ENCODE measurements at places on chromosomes 1 and 21. TPM values are rescaled to one million over a fixed set of nuclear protein-coding genes. Genes with fewer than 3 reads are reported as not detected.
A peak's percentile ranks its signal among the peaks of the same experiment; 100 is the strongest.

- no peak for DNase-seq
These were observed 65.2 kb downstream of the BCAR3 start for GRCh38 chr1:93616221-93616995.

GRCh38 chr1:44786138-44786840 is 1.7 kb downstream of the BEST4 start:
- DNase-seq = peak; percentile 76

- DNase-seq = no peak
These were observed 674.6 kb downstream of the LMO4 start for GRCh38 chr1:88003255-88003654.

DPT gene
- polyA plus RNA-seq = not detected

DNA sequence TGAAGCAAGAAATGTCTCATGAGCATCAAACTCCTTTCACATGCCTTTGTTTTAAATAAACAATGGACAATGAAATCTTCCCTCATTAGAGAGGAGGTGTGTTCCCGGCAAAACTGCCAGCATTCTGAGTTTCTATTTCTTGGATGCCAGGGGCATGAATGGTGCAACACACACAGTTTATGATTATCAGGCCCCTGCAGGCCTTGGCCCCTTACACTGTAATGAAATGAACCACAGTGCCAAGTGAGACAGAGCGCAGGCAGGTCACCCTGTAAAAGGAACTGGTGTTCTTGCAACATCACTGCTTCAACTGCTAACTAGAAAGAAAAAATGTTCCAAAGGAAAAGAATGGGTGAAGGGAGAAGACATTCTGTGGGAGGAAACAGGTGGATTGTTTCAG is 3.8 kb upstream of the PIGC start:
- DNase-seq = no peak

GRCh38 chr1:145740269-145740668 is 21.0 kb downstream of the CD160 start:
- DNase-seq = no peak

- DNase-seq = no peak
These were observed 10.1 kb downstream of the EPHA2 start for GRCh38 chr1:16145662-16146278.

ADPRS gene
- 28.6 TPM for polyA plus RNA-seq

- no peak for DNase-seq
These were observed 12.2 kb downstream of the PSRC1 start for GRCh38 chr1:109270623-109271317.

FCRL6 gene
- polyA plus RNA-seq = 0.27 TPM

GPR153 gene
- 5.8 TPM for polyA plus RNA-seq

PAQR6 gene
- 6.0 TPM for polyA plus RNA-seq

DNA sequence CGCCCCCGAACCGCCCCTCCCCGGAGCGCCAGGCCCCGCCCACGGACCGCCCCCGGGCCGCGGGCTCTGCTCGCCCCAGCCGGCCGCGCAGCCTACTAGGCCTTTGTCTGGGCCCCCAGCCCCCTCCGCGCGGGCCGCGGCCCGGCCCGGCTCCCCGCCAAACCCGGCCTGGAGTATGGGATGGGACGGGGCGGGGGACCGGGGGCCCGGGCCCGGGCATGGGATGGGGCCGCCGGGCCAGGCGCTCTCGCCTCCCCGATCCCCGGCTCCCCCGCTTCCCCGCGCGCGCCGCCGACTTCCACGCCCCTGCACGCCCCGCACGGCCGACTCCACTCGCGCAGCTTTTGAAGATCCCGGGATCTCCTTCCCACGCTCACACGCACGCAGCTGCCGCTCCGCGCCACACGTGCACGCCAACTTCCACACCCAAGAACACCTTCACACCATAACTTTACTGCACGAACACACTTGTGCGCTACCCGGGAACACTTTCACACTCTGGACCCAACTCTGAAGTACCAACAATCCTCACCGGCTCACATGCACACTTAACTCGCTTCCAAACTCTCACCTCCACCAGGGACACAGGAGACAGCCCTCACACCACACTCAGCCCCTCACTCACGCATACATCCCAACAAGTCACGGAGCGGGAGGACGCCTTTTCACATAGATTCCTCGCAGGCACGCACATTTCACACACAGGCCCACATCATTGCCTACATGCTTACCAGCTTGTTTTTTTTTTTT is 437 bp upstream of the HSPG2 start:
- DNase-seq = peak; percentile 84

ASAP3 gene
- 40.1 TPM for polyA plus RNA-seq

RHD gene
- 2.1 TPM for polyA plus RNA-seq

- DNase-seq = no peak
These were observed 329.8 kb upstream of the PKN2 start for GRCh38 chr1:88354256-88354655.

DNA sequence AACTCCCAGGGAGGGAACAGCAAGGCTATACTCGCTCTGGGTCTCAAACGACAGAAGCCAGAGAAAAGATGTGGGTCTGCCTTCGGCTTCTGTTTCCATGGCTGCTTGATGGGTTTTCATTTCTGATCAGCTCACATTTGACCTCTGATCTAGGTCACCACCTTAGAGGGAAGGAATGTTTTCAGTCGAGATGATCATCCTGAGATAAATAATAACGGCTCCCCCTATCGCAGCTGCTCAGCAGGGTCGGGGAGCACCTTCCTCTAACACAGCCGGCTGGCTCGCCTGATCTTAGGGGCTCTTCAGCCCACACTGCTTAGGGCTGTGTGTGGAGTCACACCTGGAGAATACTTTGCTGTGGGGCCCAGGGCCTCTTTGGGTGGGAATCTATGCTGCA is 53.1 kb upstream of the ZNF648 start:
- no peak for DNase-seq

RGS16 gene
- polyA plus RNA-seq = 0.96 TPM

DNA sequence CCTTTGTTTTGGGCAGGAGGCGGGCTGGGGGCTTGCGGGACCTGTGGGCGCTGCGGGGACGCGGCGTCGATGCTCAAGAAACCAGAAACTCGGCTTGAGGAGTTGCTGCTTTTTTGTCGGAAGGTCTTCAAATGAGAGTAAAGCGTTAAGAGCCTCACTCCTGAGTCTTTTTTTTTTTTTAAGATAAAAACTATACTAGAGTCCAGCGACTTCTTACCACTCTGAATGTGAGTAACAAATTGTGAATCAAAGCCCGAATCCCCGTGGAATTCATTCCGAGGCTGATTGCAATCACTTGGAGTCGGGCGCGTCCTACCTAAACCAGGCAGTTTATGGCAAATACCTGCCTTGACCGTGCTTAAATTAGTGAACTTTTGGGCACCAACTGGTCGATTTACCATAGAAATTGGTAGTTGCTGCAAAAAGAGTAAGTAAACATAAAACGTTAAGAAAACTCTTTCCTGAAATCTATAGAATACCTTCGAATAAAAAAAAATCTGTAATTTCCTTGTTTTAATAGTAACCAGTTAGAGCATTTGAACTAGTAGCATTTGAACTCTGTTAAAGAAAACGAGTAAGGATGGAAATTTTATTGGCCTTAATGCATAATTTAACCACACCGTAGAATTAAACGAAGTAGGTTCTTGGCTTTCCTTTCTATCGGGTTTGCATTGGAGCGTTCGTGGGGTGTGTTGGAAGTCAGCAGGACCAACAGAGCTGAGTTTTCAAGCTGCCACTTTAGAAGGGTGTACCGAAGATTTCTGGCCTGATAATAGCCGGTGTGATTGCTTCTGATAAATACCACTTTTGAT is 769 bp downstream of the GPSM2 start:
- peak; percentile 44 for DNase-seq

GRCh38 chr1:30998887-30999286 is 66.6 kb downstream of the PUM1 start:
- DNase-seq = no peak

DNA sequence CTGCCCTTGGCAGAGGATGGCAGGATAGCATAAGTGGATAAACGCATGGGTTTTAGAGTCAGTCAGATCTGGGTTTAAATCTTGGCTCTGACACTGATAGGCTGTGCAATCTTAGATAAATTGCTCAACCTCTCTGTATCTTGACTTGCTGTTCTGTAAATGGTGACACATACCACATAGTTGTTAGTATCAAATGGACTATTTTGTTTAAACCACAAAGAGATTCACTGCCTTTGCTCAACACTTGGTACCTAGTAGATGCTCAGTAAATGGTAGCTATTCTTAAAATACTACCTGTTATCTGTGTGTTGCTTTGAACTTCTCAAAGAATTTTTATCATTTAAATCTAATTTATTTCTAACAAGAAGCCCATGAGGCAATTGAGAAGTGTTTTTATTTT is 39.5 kb upstream of the A3GALT2 start:
- no peak for DNase-seq

GRCh38 chr1:9782116-9782751 is 41.5 kb downstream of the CLSTN1 start:
- no peak for DNase-seq

All from left kidney (tissue), 8 donors.